Adrenal gland (tissue), 19 donors: ENCODE measurements at places on chromosomes 6 and 20. TPM values are rescaled to one million over a fixed set of nuclear protein-coding genes. Genes with fewer than 3 reads are reported as not detected.

DNA sequence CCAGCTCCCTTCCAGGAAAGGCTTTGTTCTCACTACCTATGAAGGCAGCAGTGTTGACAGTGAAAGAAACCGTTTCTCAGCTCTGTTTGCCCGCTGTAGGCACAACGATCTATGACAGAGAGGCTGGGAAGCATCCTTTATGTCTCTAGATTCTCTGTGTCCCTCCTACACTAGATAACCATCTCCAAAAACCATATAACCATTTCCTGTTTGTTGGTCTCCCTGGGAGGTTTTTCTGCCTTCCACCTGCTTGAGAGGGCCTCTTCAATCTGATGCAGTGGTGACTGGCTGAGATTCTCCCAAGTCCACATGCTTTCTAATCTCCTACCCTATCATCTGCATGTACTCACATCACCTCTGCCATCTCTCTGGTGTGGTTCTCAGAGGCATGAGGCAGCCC, 32.0 kb upstream of the TMEM217 start:
- no peak for DNase-seq

GRCh38 chr6:160065200-160065599, 56.4 kb upstream of the SLC22A1 start:
- no peak for DNase-seq

GRCh38 chr6:51644426-51644825, 443.0 kb downstream of the PKHD1 start:
- no peak for DNase-seq

DNA sequence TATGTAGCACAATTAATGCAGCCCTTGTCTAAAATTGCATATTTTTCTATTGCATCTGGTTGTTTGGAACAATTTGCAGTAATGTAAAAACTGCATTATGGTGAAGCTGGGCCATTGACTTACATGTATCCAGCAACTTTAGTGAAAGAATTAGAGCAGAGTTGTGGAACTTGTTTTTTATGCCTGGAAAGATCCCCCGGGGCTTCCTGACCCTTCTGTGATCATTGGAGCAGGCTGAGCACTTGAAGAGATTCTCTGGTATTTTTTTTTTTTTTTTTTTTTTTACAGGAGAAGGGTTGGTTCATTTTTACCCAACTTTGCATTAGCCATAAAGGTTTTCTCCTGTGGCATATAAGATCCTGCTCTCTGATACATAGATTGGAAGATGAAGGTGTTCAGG, 45.0 kb downstream of the LIN28B start:
- no peak for DNase-seq

DNA sequence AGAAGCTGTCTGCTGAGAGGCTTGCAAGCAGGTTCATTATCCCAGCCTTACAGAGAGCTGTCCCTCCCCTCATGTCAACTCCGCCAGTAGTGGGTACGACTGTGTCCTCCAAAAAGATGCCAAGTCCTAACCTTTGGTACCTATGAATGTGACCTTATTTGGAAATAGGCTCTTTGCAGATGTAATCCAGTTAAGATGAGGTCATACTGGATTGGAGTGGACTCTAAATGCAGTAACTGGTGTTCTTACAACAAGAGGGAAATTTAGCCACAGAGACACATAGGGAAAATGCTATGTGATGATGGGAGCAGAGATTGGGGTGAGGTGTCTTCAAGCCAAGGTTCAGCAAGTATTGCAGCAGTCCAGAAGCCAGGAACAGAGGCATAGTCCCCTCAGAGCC, 90.8 kb upstream of the FOXP4 start:
- no peak for DNase-seq

DNA sequence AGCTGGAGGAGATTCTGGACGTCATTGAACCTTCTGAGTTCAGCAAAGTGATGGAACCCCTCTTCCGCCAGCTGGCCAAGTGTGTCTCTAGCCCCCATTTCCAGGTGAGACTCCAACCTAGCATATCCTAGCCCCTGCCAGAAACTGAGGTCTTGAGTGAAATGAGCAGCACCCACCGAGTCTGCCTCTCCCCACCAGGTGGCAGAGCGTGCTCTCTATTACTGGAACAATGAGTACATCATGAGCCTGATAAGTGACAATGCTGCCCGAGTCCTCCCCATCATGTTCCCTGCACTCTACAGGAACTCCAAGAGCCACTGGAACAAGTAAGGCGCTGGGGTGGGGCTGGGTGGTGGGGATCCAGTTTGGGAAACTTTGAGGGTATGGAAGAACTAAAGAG, 4.6 kb downstream of the MEA1 start:
- DNase-seq = no peak

DNA sequence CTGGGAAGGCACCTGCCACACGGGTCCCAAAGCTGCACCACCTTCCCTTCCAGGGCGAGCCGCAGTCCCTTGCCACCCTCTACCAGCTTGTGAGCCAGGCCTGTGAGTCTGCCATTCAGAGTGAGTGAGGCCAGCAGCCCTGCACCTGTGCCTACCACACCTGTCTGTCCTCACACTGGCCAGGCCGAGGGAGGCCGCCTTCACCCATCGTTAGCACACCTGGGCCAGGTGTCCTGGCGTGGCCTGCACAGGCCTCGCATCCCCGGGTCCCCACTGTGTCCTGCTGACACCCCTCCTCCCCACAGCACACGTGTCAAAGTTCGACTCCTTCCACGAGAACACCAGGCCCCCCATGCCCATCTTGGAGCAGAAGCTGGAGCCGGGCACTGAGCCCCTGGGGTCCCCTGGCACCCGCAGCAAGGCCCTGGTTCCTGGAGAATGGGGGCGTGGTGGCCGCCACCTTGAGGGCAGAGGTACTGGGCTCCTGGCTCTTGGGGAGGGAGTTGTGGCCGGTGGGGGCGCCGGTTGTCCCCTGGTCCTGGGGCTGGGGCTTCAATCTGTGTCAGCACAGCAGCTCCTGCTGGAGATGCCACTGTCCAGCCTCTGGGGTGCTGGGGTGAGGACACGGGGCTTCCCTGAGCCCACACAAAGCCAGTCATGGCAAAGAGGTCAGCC, 33.0 kb downstream of the CHRNA4 start:
- DNase-seq = no peak

The FAM83D gene
- 0.72 TPM for polyA plus RNA-seq
